ENCODE measurements at places on chromosomes 2 and 18. TPM values are rescaled to one million over a fixed set of nuclear protein-coding genes. Genes with fewer than 3 reads are reported as not detected.

The SERPINB13 gene
- total RNA-seq: not detected

The TEX44 gene
- total RNA-seq: not detected

The MAP2 gene
- 1.5 TPM for total RNA-seq

The SCN3A gene
- 0.02 TPM for total RNA-seq

The CASP10 gene
- 2.4 TPM for total RNA-seq
